NCI-H2107 (cell line): ENCODE measurements at places on chromosomes 6 and 20.

- no peak for DNase-seq
These were observed 4.1 kb upstream of the C20orf204 start for GRCh38 chr20:64031822-64032314.

DNA sequence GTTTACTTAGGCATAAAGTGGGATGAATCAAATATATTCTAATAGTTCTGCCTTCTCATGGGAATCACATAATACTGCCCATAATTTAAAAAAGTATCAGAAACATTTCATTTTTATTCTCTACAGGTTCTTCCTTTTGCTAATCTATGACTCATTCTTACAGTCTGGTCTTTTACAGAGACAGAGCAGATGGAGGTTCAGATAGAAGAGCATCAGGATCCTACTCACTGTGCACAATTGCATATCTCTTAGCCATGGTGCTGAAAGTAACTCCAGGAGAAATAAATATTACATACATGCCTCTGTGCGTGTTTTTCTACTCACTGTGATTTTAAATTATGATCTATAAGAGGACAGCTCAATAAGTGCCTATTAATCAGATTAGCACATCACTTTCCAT is 16.3 kb upstream of the OR2B6 start:
- DNase-seq, result no peak

GRCh38 chr20:47029845-47030244 is 135.2 kb downstream of the EYA2 start:
- no peak for DNase-seq

DNA sequence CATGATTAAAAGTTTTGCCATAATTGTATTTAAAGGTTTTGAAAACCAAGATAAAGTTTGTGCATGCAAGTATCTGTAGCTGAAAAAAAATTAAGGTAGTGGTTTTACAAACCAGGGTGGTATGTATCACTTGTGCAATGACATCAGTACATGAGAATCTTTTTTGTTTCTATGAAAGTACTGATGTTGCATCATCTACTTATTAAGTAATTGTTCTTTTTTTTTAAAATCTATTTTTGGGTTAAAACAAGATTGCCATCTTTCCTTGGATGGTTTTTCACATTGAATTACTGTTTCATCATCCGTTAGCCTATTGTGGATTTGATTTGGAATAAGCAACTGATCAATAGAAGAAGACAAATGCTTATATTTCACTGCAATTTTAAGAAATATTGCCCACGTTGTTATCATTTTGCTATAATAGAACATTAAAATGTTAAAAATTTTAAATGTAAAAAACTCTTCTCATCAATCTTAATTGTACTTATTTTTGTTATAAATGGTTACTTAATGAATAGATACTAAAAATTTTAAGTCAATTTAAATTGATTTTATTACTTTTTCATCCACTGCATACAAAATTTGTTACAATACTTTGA is 39.8 kb upstream of the TAGAP start:
- DNase-seq, result no peak

DNA sequence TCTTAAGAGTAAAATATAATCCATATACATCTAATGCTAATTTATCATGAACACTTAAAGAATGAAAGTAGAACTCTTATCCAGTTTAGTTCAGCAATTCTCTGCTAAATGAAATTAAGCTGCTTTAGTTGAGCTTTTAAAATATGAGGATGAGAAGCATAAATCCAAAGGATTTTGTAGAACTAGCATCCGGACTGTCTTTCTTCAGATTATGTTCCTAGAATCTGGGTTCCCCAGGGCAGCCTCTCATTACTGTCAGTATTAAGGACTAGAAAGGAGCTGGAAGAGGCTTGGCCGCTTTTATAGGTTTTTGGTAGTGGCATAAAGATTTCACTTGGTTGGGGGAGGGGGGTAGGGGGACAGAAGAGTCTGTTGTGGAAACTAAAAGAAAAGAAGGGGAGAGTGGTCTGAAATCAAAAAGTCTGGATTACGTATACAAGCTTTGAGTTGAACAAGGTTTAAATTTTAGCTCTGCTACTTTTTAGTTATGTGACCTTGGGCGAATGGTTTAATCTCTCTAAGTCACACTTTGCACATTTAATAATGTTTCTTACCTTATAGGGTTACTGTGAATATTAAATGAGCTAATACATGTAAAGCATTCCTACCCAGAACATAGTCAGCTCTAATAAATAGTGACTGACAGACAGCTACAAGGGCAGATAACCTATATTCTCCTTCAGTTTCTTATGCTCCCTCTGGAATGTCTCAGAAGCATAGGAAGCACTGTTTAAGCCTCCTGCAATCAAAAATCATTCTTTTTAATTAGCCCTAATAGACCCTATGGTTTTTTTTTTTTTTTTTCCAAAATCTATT is 3.7 kb downstream of the SGK1 start:
- no peak for DNase-seq

- DNase-seq, result no peak
These were observed 23.6 kb downstream of the GTF2H5 start for GRCh38 chr6:158191761-158192160.

DNA sequence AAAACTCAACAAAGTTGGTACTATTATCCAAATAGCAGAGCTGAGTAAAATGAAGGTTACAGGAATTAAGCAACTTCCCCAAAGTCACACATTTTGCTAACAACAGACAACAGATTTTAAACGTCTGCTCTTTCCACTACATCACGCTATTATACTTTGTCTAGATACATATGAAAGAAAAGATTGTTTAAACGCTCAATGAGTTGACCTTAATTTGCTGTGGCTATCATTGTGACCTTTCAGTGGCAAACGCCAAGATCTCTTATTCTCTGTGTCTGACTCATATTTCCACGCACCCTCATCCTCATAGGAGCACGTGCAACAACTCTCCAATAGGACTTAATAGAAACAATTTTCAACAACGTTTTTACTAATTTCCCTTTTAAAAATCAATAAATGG is 540.1 kb downstream of the MAFB start:
- DNase-seq, result no peak

DNA sequence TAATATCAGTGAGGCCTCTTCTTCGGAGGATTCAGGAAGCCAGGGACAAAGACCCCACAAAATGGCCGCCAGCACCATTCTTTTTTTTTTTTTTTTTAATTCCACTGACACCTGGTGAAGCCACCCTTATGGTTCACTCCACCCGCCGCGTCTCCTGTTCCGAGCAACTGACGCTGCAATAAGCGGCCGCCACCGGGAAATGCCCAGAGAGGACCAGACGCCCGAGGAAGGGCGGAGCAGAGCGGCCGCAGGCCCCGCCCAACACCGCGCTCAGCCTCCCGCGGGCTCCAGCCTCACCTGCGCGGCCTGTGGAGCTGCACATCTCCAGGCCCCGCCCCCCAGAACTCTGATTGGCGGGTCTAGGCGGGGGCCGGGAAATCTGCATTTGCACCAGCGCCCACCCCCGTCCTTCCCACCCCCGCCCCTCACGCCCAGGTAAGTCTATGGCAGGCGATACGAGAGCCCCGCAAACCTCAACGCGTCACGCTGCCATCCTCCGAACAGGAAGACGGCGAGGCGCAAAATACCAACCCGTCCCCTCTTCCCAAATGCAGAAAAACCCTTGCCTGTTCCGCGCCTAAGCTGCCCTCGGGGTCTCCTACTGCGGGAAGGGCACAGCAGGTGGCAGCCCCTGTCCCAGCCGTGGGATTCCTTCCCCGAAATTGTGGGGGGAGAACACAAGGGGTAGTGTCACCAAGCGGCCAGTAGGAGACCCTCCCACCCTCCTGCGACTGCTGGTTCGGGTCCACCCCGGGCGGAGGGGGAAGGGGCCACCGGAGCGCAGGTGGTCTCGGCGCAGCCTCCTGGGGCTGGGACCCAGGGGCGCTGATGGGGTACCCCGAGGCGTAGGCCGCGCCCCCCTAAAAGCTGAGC is 960 bp downstream of the ATP9A start:
- peak; percentile 94 for DNase-seq

DNA sequence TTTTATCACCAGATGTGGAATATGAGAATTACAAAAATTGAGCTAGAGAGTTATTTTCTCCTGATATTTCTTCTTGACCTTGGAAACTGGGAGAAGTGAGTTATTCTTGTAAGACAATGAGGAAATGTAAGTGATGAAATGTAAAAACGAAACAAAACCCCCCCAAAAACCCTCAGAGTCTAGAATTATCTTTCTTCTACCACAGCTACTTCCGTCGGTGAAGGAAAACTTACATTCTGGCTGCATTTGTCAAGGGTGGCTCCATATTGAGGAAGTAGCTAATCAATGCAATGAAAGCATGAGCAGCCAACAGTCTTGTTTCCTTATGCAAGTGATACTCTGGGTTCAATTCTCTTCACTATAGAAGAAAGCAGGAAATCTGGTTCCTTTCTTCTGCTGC is 661.7 kb upstream of the CITED2 start:
- no peak for DNase-seq

- no peak for DNase-seq
These were observed 249.2 kb downstream of the FARS2 start for GRCh38 chr6:5510331-5511133.

DNA sequence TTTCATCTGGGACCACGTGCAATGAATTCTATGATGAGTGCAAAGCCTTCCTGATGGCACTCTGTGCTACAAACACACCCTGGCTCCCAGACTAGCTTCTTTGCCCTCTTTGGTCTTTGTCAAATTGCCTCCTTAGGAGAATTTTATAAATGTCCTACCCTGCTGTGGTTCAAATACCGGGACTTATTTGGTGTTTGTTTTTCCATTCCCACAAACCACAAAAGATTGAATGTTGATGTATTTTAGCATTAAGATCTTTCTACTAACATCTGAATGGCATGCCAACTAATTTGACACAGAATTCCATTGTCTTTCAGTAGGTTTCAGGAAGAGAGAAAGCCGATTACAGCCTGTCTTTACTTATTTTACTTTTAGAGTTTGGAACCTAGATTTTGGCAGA is 424.2 kb upstream of the SLC35B3 start:
- no peak for DNase-seq

DNA sequence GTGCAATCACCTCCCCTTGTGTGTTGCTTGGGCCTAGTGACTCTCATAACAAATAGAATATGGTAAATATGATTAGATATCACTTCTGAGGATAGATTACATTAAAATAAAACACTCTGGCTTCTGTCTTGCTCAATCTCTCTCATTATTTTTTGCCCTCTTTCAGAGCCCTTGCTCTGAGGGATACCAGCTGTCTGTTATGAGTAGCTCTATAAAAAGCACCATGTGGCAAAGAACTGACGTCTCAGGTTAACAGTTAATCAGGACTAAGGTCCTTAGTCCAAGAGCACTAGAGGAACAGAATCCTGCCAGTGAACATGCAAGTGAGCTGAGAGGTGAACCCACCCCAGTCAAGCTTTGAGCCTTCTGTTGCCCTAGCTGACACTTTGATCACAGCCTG is 402.2 kb upstream of the HTR1E start:
- no peak for DNase-seq

GRCh38 chr6:119368921-119369320 is 19.4 kb upstream of the MAN1A1 start:
- no peak for DNase-seq

DNA sequence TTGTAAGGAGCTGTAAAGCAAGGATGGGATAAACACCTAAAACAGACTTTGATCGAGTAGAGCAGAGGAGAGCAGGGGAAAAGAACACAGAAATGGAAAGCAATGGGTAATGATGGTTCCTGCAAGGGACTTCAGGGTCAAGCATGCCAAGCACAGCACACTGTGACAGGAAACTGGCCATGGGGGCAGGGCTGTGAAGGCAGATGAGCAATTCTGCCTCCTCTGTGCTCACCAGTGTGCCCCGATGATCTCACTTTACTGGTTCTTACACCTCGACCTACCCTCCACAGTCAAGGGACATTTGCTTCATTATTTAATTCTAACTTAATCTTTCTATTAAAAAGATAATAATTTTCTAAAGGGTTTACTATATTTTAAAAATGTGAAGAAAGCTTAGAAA is 21.6 kb upstream of the MYB start:
- DNase-seq, result no peak

DNA sequence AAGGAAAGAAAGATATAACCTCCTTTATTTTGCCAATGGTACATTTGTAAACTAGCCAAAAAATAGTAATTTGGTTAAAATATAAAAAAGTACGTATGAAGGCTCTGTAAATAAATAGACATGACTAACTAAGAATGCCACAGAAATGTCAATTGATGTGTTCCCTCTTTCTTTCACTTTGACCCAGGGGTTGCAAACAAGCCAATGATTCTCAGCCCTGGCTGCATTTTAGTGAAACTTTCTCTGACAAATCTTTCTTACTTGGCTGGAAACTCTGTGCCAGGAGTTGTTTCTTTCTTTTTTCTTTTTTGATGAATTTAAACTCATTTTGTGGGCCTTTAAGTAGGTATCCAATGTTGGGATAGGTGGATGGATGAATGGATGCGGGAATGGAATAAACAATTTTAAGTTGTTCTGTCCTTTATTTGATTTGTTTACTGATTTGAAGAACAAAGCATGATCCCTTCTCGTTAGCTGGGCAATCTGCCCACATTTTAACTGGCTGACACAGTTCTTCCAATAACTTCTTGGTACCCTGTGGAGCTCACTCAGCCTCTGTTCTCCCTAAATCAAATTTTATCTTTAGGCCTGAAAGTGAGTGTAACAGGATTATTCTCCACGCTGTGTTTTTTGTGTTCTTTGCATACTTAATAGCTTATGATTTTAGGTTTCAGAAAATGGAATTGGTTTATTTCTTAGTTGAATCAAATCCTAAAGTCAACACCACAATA is 58.6 kb upstream of the GCLC start:
- DNase-seq, result no peak

DNA sequence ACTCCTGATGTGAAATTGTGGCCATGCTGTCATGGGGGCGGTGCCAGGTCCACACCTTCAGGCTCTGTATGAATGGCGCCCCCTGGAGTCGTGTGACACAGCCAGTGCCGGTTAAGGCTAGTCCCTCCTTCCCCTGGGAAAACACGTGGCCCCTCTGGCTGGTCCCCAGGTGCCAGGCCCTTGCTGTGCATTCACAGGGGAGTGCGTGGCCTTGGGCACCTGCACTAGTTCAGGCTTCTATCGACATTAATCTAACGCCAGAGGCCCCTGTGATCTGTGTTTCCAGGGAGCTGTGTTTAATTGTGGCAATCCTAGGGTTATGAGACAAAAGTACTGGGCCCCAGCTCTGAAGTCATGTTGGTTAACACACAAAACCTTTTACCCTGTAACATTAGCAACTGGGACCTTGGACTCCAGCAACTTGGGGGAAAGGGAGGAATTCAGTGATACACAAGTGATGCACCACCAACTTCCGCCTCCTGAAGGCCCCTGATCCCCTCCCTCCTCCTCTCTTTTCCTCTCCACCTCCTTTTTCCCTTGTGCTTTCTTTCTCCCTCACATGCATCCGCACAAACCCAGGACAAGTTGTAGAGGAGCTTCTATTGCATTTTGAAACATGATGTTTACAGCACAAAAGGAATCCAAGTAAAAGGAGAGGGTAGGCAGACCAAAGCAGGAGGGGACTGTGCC is 74.0 kb downstream of the SSR1 start:
- DNase-seq, result peak; percentile 68
